Activated CD8-positive, alpha-beta memory T cell treated with anti-CD3 and anti-CD28 coated beads, Interleukin-2, amount 50 U/mL, for 48 hours (primary cell): ENCODE measurements at places on chromosomes 13 and 19.
A peak's percentile ranks its signal among the peaks of the same experiment; 100 is the strongest.

- peak; percentile 73 for DNase-seq
Observed at GRCh38 chr19:10113964-10114650, 2.6 kb downstream of the P2RY11 start.

- DNase-seq = no peak
Observed at GRCh38 chr13:111598747-111599146, 278.3 kb downstream of the TEX29 start.

DNA sequence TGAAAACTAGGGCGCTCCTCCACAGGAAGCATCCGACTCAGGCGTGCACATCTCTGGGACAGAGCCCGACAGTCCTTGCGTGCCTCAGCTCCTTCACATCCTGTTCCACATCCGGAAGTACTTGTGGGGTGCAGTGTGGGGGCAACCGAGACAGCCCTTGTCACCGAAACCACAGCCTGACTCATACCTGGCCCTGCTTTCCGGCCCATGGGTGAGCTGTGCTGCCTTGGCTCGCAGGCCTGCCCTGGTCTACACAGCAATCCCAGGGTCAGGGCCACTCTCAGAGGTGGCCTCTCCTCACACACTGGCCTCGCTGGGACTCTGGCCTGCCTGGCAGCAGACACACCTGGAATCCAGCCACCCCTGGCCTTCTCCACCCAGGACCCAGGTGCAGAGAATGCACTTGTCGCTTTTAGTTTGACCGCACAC lies 100.4 kb downstream of the STK24 start:
- DNase-seq = peak; percentile 90

DNA sequence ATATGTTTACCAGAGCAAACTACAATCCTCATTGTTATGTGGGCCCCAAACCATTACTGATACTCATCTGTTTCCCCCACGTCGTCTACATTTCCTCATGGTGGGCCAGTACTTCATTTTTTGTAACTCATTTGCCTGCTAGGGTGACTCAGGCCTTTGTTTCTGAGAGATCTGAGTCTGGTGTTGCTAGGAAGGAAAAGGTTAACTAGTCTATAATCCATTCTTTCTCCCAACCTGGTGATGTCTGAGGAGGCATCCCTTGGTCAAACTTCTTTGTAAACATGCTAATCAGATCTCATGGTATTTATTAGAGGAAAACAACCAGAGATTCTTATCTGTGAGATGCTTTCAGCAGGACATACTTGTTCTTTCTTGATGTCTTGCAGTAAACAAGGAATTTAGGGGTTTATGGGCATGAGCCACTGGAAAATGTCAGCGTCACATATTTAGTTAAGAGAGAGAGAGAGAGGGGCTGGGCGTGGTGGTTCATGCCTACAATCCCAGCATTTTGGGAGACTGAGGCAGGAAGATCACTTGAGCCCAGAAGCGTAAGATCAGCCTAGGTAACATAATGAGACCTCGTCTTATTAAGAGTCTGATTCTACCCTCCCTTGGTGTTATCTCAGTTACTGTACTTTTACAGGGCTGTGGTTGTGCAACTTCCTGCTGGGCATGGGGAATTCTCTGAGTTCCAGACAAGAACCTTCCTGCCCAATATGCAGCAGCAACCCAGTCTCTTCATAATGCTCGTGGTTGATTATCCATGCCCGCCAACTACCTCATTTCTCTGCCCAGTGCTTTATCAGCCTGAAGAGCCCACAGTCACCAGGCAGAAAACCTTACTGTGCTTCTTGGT lies 9.7 kb upstream of the DPRX start:
- DNase-seq = no peak

DNA sequence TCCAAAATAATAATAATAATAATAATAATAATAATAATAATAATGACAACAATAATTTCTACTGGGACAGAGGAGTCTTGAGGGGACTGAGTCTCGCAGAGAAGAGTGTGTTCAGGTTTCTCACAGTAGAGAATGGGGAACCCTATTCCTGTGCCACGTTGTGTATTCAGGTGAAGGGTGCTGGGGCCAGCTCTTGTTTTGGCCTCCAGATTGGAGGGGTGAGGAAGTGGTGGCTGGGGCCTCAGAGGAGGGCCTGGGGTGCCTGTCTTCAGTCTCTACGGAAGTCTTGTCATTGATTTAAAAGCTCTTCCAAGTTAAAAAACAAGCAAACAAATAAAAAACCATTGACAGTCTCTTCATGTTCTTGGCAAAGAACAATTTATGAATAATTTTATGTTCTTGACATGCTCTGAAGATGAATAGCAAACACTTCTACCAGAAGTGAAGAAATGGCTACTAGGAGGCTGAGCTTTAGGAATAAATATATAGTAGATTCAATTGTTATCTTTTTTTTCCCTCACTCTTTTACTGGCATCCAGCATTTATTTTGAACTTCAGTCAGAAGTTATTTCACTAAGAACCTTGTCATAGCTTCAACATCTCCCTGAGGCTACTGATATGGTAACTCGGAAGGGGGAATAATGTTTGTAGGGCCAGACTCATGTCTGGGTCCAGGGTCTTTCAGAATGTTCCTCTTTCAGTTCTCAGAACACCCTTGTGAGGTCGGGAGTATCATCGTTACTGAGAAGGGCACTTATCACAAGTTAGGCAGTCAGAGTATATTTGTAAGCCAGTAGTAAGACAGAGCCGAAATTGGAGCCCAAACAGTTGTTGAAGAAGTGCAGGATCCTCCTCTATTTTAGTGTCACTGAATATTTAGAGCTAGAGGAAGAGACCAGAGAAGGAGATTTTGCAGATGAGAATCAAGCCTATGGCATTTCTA lies 13.1 kb downstream of the LRCH1 start:
- no peak for DNase-seq

DNA sequence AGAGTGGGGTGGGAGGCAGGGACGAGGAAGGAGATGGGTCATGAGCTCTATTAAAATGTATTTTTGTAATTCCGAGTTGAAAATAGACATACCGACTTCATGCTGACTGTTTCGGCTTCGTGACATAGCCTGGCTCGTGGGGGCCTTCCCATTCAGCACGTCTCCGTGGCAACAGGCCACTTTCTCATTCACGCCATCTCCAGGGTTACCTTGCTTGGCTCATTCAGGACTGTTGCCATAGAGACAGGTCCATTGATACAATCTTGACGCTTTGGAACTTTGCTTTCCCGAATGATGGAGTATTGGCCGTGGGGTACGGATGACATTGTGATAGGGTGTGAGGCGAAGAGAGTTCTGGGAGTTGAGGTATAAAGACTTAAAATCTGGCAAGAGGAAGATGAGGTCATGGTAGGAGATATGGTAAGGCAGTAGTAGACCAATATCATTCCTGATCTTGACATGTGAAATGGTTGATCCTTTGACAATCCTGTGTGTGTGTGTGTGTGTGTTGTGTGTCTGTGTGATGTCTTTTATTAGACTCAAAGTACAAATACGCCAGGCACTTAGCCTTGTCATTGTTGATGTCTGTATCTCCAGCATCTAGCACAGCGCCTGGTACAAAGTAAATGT lies 97.3 kb downstream of the CACNA1A start:
- no peak for DNase-seq
